Skin of body (tissue), 3 donors: ENCODE measurements at places on chromosomes 5 and 9.
A peak's percentile ranks its signal among the peaks of the same experiment; 100 is the strongest.

DNA sequence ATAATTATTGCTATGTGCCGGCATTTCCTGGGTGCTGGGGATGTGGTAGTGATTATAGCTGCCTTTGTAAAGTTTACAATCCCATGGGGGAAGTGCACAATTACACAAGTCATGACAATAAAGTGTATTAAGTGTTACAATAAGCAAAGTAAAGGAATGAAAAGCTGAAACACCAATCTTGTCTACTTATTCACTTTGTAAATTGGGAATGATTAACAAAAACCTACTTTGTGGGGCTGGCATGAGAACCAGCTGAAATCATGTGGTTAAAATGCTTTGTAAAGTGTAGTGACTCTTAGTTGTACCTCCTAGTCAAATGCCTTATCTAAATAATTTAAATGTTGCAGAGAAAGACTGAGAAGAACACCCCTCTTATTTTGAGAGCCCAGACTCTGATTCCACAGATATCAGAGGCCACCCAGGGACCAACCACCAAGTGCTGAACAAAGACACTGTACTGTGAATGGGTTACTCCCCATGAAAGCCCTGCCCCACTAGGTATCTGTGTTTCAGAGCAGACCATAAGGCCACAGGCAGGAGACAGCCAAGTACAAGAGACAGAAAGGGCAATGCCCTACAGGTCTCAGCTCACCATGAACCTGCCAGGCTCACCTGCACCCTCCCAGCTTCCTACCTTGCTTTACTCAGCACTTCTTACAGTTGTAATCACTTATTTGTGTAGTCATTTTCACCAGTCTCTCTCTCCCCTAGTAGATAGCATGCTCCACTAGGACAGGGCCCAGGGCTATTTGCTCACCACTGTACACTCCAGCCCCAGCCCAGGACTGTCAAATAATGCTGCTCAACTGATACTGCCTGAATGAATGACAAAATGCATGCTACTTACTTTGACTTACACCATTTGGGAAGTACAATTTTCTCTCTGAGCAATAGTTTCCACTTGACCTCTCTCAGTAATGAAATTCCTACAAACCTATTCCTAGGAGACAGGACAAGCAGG, 101.6 kb upstream of the APC start:
- no peak for DNase-seq

- no peak for DNase-seq
Measured at GRCh38 chr5:61084658-61085057, 77.6 kb downstream of the SMIM15 start.

- DNase-seq, result no peak
Measured at GRCh38 chr9:114484854-114485443, 20.3 kb downstream of the WHRN start.

DNA sequence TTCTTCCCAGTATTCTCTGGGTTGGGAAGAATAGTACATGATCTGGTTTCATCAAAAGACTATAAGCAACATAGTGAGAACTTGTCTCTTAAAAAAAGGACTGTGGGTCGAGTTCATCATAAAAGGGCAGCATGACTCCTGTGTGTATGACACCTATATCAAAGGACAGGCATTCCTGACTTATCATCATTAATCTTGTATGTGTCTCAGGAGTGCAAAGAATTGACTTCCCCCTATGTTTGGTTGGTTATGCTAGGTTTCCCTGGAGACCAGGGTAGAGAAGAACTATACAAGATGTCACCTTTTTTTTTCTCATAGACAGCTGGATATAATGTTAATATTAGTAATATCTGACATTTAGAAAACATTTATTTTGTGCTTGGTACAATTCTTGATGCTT, 173.1 kb upstream of the ANKRD55 start:
- no peak for DNase-seq

GRCh38 chr9:2269778-2270177, 254.6 kb downstream of the SMARCA2 start:
- no peak for DNase-seq

- DNase-seq, result no peak
Measured at GRCh38 chr5:114223866-114224265, 138.0 kb upstream of the KCNN2 start.

- no peak for DNase-seq
Measured at GRCh38 chr5:14089198-14089597, 53.9 kb upstream of the TRIO start.

- no peak for DNase-seq
Measured at GRCh38 chr5:138148811-138149210, 9.6 kb upstream of the NME5 start.

- DNase-seq, result peak; percentile 9
Measured at GRCh38 chr5:151021746-151022145, 1.4 kb downstream of the GPX3 start.
